ENCODE measurements at places on chromosomes 2 and 18.

- DNase-seq, result no peak
Measured at GRCh38 chr2:215882689-215883088, 130.7 kb downstream of the MREG start.

GRCh38 chr2:85325466-85325811 lies 2.4 kb downstream of the TGOLN2 start:
- no peak for DNase-seq

DNA sequence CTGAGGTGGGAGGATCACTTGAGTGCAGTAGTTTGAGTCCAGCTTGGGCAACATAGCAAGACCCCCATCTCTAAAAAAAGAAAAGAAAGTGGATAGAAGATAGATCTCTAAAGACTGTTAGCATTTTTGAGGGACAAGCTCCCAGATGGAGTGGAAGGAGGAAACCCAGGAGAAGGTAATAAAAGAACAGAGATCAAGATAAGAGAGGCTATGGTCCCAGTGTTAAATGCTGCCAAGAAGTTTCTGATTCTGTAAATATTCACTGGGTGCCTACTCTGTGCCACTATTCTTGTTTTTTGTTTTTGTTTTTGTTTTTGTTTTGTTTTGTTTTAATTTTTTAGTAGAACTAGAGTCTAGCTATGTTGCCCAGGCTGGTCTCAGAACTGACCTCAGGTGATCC lies 26.2 kb downstream of the FZD5 start:
- DNase-seq, result no peak

DNA sequence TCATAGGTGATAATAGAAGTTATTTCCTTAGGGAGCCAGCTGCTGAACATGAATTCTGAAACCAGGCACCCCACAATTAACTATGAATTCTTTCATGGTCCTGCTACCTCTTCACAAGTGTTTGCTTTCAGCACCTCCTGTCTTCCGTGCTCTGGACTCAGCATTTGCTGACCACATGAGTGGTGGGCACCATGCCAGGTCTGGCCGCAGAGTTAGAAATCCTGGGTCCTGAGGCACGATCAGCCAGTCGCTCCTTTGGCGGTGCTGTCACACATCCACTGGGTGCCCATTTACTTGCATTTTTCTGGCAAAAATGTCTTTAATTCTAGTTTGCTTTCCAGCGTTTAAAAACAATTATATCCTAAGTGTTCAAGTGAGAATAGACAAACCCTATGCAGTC lies 196.4 kb upstream of the PXDN start:
- no peak for DNase-seq

DNA sequence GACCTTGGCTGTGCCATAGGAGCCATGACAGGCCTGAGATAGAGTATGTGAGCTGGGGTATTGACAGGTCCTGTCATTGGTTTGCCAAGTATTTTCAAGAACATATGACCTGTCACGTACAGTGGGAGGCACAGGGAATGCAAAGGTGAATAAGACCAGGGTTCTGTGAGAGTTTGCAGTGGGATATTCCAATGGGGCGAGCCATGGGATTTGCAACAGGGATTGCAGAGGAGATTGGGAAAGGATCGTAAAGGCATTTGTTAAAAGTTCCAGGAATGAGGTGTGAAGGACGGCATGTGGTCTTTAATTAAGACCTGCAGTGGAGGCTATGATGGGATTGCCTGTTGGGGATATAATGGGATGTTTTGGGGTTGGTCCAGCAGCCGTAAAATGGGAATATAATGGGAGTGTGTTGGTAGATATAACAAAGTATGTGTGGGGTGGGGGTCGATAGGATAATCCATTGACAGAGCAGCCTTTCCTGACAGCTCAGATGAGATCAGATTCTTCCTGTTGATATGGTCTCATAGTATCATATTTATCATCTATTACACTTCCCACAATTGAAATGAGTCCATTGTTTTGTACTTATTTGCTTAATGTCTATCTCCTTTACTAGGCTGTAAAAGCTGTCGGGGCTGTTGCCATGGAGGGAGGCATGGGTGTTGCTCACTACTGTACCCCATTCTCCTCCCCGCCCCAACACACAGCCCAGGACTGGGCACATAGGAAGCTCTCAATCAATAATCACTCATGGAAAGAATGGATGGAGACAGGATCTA lies 38.1 kb downstream of the PKDCC start:
- DNase-seq, result no peak

- no peak for DNase-seq
Measured at GRCh38 chr2:112683550-112684414, 37.0 kb upstream of the NT5DC4 start.

DNA sequence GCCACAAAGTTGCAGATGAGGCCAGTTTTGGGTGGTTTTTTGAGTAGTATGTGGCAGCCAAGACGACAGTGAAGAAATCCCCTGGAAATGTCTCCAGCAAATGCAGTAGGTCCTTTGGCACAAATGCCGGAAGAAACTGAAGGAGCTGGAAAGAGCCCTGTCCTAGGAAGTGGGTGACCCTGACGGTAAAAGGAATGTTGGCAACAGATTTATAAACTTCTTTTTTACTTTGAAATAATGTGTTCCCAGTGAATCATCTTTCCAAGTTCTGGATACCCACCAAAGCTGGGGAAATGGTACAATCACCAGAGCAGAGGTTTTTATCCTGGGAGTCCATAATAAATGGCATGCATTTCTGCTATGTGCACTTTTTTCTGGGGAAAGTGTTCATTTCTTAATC lies 112.9 kb downstream of the CSRNP3 start:
- no peak for DNase-seq

GRCh38 chr18:62347089-62347506 lies 22.0 kb downstream of the TNFRSF11A start:
- no peak for DNase-seq

DNA sequence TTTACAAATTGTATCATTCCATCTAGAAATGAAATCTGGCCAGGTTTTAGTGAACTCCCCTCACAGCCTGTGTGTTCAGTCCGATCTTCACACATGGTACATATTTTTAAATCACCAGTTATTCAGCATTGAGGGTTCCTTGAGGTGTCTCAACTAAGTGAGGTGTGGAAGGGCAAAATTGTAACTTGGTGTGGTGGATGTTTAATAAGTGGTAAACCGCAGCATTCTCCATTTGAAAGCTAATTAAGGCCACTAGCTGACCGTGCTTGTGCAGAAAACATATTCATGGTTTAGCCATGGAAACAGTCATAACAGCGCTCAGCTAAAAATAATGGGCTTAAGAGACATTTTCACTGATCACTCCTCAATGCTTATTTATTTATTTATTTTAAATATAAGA lies 786.2 kb upstream of the FANCL start:
- DNase-seq, result no peak

- no peak for DNase-seq
Measured at GRCh38 chr2:15665067-15665942, 73.6 kb downstream of the DDX1 start.

- DNase-seq, result no peak
Measured at GRCh38 chr18:11572201-11572600, 37.2 kb upstream of the SLC35G4 start.

GRCh38 chr2:239440511-239440959 lies 39.7 kb upstream of the HDAC4 start:
- no peak for DNase-seq

GRCh38 chr2:37975808-37976207 lies 50.7 kb downstream of the RMDN2 start:
- no peak for DNase-seq

- no peak for DNase-seq
Measured at GRCh38 chr2:223052548-223053483, 826 bp downstream of the KCNE4 start.

DNA sequence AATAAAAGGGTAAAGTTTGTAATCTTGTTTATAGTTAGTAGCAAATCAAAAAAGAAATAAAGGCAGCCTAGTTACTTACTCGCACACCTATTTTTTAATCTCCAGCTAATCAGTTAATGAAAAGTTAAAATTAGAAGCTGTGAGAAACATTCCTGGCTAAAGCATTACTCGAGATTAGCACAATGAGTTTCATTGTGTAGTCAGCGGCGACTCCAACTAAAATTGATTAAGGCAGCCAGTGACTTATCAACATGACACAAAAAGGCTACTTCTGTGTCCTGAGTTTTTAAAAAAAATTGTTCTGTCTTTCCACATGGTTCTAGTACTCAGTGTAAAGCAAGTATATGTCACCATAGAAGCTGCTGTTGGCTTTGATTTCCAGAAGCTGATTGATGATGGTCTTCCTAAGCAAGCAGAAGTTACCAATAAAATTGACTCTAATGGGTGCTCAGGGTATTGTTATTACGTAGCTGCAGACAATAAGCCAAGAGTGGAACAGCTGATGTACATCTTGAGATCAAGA lies 159.2 kb downstream of the CPS1 start:
- DNase-seq, result no peak

DNA sequence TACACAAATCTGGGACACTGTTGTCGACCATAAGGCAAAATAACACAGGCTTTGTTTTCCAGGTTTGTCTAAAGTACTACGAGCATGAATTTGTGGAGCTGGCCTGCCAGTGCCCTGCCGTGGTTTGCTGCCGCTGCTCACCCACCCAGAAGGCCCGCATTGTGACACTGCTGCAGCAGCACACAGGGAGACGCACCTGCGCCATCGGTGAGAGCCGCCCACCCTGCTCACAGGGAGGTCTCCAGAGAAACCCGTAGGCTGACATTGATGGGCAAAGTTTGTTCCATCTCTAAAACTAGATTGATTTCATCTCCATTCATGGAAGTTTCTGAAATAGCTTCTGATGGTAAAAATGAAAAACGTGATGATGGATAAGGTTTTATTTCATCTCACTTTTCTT lies 50.4 kb upstream of the NFATC1 start:
- DNase-seq, result no peak

DNA sequence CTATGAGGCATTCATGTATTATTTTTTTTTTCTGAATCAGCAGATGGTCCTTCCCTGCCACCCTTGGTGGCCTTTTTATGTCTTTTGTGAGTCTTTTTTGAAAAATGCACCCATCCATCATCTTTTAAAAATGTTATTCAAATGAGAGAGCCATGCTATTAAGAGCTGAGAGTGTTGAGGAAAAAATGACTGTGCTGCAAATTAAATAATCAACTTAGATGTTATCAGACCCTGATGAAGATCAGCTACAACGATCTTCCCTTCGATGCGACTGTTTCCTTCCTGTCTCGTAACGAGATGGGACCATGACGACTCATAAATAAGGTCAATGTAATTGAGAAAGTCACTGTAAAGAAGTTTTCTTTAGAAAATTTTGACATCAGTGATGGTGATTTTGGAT lies 44.4 kb downstream of the TRIB2 start:
- no peak for DNase-seq

DNA sequence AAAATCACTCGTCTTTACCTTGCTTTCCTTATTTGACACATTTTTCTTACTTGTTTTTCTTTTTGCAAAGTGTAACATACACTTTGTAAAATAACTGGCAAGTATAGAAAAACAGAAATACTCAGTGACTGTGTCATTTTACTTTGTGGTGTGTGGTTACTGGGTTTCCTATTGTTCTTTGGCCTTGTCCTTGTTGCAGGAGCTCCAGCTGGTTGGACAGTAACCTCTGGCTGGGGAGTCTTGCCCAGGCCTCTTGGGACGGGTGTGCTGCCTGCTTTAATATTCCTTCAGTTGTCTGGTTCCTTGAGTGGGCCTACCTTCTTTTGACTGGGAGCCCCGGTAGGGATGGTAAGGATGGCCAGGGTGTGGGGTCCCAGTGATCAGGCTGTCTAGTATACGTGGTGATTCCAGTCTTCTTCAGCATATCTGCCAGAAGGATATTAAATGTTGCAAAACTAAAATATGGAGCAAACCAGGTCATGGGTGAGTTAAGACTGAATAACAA lies 53.8 kb downstream of the RNF144A start:
- DNase-seq, result no peak

GRCh38 chr2:170917957-170918356 lies 11.1 kb upstream of the GORASP2 start:
- DNase-seq, result no peak

GRCh38 chr2:118834440-118834810 lies 13.0 kb downstream of the EN1 start:
- no peak for DNase-seq

DNA sequence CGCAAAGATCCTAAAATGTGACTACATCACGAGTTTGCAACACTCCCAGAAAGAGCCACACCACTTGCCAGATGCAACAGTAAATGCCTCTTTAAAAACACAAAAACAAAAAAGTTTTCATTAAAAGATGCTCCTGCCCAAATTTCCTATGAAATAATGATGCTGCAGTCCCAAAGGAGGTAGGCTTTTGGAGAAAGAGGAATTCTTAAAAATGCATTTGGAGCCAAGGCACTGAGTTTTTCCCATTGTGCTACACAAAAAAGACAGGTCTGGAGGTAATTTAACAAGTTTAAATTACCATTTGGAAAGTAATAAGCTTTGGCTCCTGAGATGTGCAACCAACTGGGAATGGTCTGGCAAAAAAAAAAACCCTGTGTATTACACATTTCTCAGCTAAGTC lies 145.0 kb downstream of the PID1 start:
- DNase-seq, result no peak

- no peak for DNase-seq
Measured at GRCh38 chr2:223734346-223734745, 103.0 kb downstream of the AP1S3 start.

DNA sequence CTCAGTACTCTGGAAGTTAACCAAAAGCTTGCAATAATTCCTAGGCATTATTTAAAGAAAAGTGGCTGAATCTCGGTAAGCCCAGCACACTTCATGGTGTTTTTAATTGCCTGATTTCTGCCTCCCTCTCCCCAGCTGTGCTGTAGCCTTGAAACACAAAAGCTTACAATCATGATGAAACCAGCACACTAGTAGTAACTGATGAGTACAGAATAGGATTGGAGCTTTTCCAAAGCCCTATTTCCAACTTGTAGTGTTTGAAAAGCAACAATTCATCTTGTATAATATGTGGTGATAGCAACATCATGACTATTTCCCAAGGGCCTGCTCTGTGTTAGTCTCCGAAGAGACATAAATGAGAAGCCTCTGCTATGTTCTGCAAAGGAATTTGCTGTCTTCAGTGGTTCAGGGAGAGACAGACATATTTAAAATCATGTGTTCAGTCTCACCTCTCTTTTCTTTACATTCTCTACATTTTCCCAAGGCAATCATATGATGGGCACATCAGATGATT lies 1015.0 kb downstream of the BCL11A start:
- DNase-seq, result peak; percentile 3

- DNase-seq, result no peak
Measured at GRCh38 chr2:38470115-38470514, 93.0 kb upstream of the ATL2 start.

- no peak for DNase-seq
Measured at GRCh38 chr2:179224361-179224760, 40.3 kb downstream of the SESTD1 start.

DNA sequence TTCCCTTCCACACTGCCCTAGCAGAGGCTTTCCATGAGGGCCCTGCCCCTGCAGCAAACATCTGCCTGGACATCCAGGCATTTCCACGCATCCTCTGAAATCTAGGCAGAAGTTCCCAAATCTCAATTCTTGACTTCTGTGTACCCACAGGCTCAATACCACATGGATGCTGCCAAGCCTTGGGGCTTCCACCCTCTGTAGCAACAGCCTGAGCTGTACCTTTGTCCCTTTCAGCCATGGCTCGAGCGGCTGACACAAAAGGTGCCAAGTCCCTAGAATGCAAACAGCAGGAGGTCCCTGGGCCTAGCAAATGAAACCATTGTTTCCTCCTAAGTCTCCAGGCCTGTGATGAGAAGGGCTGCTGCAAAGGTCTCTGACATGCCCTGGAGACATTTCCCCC lies 744.5 kb upstream of the LINC00305 start:
- DNase-seq, result no peak

- no peak for DNase-seq
Measured at GRCh38 chr2:127996160-127996559, 31.7 kb downstream of the SAP130 start.

All from fibroblast of skin of left quadriceps (primary cell).